DMS153 (cell line): ENCODE measurements at places on chromosomes 1 and 21.

GRCh38 chr21:45211661-45212060, 76.0 kb downstream of the POFUT2 start:
- DNase-seq, result no peak

DNA sequence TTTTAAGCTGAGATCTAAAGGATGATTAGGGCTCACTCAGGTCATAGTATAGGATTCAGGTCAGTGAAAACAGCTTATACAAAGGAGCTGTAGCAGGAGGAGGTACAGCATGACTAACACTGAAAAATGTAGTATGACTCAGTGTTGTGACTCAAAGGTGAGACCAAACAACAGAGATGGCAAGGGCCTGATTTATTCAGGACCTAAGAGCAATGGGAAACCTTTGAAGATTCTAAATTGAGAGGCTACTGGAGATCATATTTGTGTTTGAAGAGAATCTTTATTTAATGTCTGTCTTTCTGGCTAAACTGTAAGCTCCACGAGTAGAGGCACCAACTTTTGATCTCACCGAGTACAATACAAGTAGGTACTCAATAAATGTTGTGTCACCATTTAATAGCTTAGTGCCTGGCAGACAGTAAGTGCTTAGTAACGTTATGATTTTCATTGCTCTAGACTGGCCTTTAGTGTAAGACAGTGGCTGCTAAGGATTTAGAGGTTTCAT, 43.5 kb downstream of the PRKAA2 start:
- DNase-seq, result peak; percentile 6

- no peak for DNase-seq
Observed at GRCh38 chr1:15639262-15639661, 22.0 kb downstream of the DDI2 start.

DNA sequence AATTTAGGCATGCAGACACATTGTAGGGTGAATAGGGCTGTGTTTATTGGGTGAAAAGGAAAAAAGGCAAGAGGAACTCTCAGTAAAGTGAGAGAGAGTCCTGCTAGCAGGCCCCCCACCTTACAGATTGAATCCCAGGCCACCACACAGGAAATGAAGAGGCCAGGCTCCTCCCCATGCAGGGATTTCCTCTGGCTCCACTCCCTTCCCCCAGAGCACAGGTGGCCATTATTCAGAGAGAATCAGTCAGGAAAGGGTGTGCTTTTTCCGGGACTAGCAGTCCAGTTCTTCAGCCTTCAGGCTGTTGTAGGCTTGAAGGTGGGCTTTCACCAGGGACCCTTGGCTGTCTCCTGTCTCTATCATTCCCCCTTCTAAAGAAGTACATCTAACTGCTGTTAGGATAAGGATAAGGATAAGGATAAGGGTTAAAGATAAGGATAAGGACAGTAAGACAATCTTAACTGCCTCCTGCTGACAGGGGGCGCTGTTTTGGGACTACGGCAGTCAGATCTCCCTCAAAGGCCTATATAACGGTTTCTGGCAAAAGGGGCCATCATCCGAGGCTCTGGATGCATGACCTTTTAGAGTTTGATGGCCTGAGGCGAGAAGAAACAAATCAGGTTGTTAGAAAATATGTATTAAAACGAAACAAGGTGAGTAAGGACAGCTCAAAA, 26.3 kb downstream of the ZNF648 start:
- DNase-seq, result no peak

GRCh38 chr1:154910851-154911250, 25.7 kb downstream of the PMVK start:
- no peak for DNase-seq

DNA sequence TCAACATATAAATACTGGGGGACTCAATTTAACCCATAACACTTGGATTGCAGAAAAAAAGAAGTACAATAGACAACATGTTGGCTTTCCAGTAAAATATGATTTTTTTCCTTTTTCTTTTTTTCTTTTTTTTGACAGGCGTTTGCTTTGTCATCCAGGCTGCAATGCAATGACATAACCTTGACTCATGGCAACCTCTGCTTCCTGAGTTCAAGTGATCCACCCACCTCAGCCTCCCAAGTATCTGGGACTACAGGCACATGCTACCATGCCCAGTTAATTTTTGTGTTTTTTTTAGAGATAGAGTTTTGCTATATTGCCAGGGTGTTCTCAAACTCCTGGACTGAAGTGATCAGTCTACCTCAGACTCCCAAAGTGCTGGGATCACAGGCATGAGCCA, 1512.0 kb upstream of the PRMT6 start:
- DNase-seq, result no peak

- DNase-seq, result peak; percentile 33
Observed at GRCh38 chr1:201183209-201183608, 7.4 kb upstream of the IGFN1 start.

DNA sequence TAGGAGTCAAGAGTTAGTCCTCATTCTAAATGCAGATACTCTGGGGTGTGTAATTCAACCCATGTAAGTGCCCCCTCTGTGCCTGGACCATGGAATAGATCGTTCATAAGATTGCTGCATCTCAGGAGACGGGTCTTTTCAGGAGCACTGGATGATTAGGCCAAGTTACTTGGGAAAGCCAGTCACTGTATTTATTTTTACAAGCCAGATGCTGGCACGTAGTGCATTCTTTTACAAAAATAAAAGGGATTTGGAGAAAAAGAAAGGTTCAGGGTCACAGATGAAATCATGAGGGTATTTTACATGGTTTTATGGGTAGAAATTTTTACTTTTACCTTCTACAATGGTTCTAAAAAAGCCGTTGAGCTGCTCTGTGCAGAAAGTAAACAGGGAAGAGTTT, 102.6 kb upstream of the UBE2U start:
- no peak for DNase-seq

GRCh38 chr1:93876244-93876643, 2.8 kb downstream of the DNTTIP2 start:
- no peak for DNase-seq

DNA sequence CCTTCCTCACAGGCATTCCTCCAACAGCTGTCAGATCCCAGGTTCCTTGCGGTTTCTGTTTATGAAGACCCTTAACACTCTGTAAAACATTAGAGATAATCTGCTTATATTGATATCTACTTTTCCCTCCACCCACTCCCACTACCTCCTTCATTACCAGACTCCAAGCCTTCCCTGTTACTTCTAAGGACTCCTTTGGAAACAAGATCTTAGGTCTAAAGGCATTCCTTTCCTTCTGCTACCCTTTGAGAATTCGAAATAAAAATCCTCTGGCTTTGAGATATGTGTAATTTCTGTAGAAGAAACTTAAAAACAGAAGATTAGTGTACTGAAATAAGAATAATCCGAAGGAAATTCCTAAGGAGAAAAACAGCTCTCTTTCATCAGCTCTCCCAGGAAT, 23.7 kb upstream of the LYPLAL1 start:
- no peak for DNase-seq

DNA sequence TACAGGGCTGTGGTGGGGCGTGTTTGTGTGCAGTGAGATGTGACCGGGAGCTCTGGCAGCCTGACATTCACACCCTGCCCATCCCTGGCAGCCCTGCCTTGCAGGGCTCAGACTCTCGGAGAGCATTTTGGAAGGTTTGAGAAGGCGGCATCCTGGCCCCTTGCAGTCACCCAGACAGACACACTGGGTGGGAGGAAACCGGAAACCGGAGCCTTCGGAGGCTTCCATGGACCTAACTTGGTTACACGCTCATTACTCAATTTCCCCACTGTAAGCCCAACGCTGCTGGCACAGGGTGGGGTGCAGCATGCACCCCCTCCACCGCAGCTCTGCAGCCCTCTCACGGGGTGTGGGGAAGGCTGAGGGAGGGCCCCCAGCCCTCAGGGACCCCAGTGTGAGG, 22.2 kb upstream of the RSPO1 start:
- no peak for DNase-seq

GRCh38 chr1:80892539-80892938, 908.2 kb upstream of the ADGRL2 start:
- no peak for DNase-seq

- DNase-seq, result no peak
Observed at GRCh38 chr1:214396330-214396729, 115.4 kb downstream of the SMYD2 start.

DNA sequence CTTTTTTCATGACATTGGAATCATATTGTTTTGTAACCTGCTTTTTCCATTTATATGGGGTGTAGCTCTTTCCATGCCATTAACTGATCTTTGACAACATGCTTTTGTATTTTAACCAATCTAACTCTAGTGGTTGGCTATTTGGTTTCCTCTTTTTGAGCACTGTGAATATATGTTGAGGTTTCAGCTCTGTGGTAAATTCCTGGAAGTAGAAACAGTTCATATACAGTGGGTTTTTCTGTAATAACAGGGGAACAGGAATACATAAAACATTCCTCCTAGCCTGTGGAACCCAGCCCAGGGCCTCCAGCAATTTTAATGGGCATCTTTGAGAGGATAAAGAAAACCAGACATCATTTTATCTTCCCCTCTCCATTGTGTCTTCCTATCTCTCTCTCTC, 17.4 kb downstream of the AZIN2 start:
- no peak for DNase-seq

DNA sequence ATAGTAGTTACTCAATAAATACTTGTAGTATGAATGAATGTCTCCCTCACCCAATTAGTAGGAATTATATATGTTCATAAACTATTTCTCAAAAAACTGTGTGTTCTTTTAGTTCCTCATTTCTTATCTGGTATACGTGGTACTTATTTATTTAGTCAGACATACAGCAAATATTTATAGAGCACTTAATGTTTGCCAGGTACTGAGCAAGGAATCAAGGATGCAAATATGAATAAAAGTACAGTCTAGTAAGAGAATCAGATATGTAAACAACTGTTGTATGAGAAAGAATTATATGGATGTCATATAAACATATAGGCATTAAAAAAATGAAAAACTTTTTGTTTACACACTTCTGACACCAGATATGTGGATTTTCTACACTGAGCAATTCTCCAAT, 58.5 kb downstream of the ATF6 start:
- no peak for DNase-seq

GRCh38 chr1:6389971-6390370, 3.6 kb downstream of the ACOT7 start:
- no peak for DNase-seq

DNA sequence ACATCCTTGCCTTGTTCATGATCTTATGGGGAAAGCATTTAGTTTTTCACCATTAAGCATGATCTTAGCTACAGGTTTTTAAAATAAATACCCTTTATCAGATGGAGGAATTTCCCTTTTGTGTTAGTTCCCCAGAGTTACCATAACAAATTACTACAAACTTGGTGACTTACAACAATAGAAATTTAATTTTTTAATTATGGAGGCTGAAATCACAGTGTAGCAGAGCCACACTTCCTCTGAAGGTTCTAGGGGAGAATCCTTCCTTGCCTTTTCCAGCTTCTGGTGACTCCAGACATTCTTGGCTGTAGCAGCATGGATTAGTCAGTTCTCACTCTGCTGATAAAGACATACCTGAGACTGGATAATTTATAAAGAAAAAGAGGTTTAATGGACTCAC, 18.5 kb downstream of the MIGA1 start:
- DNase-seq, result no peak

GRCh38 chr1:212754680-212755079, 36.9 kb downstream of the NSL1 start:
- no peak for DNase-seq

- DNase-seq, result peak; percentile 31
Observed at GRCh38 chr1:237012788-237013383, 8.6 kb upstream of the MT1HL1 start.
